ENCODE measurements at places on chromosomes 7 and 10.

- no peak for DNase-seq
These were observed 621.3 kb downstream of the KCNMA1 start for GRCh38 chr10:77016278-77016815.

DNA sequence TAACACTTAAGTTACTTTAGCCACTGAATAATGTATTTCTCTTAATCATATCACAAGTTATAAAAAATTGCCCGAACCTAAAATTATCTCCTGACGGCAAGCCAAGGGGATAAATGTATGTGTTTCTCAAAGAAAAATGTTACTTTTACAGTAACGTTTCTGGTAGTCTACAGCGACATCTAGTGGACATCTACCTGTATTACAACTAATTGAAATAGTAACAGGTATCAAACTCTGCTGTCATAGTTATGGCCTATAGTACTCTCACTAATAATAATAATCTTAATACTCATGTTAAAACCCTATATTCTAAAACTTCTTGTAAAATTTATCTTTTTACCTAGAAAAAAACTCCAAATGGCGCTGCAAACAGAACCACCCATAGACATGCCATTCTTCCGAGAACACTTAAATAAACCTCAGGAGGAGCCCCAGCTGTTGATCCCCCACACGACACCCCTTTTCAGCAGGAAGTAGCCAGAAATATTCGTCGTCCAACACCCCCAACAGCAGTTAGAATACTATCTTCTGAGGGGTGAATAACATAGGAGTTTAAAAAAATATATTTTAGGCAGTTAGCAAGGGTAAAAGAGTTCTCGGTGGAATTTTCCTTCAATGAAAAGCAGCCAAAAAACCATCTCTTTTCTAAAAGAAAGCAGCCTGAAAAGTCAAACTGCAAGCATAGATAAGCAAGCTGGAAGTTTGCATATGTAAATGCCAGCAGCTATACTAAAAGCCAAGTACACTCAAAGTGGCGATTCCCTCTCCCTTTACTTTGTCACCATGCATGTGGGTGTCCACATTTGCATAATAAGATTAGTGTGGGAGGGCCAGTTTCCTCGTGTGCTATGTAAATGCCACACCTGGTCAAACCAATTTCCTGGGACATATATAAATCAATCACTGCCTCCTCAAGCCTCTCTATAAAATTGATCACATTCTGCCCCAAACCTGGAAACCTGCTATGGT lies 40.5 kb upstream of the ZNF107 start:
- DNase-seq: no peak

- no peak for DNase-seq
These were observed 240.6 kb downstream of the DGKI start for GRCh38 chr7:137606061-137606674.

DNA sequence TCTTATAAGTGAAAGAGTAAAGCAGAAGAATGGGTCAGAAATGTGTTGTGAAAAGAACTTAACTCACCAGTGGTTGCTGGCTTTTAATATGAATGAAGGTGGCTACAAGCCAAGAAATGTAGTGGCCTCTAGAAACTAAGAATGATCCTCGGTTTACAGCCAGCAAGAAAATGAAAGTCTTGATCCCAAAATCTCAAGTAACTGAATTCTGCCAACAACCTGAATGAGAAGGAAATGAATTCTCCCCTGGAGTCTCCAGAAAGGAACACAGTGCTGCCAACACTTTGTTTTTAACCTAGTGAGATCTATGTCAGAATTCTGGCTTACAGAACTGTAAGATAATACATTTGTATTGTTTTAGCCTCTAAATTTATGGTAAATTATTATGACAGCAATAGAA lies 193.0 kb downstream of the FZD1 start:
- DNase-seq: no peak

DNA sequence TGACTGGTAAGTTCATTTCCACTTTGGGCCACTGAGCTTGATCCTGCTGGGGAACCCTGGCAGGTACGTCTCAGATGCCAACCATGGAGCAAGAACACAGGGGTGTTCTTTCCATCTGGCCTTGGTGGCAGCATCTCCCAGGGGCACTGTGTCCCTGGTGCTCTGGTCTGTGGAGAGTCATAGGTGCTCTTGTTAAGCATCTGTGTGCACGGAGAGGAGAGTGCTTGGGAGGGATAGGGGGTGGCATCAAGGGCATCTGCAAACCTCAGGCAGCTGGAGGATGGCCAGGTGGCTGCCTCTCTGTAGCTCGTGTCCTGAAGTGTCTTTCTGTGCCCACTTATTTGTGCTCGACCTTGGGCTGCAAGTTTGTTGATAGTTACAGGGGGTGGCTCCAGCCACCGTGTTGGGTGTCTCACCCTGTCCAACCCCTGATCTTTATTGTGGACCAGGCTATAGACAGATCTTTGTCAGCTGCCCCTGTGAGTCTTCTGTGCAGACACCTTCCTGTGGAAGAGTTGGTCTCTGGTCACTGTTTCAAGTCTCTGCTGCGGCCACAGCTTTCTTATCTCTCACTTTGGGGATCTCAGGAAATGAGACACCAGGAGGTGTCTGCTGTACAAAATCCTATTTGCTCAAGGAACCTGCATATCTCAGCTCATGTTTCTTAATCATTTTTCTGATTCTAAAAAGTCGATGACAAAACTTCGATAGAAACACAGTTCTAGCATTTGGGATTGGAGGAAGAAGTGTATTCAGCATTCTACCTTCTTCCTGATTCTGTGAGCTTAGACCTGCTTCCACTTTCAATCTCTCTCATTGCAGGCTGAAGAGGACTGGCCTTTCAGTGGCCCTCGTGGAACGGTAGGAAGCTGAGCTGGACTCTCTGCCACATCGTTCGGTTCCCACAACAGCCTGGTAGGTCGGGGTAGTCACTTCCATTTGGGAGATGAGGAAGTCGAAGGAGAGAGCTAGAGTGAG lies 17.2 kb upstream of the GIMAP8 start:
- DNase-seq: no peak

DNA sequence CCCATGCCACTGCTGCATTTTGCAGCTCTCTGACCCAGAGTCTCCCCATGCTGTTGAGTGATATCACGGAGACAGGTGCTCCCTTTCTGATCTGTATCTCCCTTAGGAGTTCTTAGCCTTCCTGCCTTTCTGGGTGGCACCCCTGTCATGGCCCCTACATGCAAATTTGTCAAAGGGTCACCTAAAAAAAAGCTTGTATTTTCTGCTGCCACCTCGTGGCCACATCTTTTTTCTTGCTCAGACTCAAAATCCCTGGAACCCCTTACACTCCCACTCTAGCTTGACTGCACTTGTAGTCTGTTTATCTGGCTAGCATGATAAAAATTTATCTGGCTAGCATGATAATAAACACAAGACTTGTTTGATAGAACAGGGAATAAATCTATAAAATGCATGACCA lies 809.1 kb downstream of the SORCS1 start:
- DNase-seq: no peak

DNA sequence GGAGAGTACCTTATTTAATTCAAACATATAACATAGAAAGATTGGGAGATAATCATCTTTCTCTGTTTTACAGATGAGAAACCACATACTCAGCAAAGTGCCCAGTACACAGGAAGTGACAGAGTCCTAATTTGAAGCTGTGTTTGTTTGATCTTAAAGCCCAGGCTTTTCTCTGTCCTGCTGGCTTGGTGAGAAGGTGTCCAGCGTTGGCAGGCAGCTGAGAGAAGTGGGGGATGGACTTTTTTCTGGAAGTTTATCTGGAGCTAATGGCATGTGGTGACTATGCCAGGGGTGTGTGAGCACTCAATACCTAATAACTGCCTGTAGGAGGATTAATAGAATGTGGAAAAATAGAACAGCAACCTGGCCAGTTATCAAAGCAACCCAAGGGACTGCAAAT lies 60.8 kb downstream of the NPSR1 start:
- no peak for DNase-seq

DNA sequence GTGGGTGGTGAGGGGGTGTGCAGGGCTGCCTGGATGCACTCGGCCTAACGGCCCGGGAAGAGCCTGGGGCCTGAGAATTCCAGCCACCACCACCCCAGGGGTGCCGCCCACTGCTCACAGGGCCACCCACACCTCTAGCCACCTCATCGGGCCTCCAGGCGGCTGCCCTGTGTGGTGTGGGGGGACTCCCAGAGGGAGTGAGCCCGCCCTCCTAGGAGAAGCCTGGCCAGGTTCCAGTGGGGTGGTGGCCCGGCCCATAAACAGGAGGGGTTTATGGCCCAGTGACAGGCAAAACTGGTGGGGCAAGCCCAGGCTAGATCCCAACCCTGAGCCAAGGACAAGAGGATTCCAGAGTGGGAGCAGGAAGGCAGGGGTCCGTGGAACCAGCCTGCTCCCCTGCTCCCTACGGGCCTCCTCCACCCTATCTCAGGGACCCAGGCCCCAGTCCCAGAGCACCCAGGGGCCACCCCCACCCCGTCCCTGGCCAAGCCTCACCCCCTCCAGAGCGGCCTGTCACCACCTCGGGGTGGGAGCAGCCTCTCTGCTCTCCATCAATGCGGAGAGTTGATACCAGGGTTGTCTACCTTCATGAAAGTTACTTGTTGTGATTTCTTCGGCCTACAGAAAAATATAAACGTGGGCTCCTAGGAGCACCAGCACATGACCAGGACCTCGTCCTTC lies 20.2 kb upstream of the PDGFA start:
- DNase-seq: no peak

DNA sequence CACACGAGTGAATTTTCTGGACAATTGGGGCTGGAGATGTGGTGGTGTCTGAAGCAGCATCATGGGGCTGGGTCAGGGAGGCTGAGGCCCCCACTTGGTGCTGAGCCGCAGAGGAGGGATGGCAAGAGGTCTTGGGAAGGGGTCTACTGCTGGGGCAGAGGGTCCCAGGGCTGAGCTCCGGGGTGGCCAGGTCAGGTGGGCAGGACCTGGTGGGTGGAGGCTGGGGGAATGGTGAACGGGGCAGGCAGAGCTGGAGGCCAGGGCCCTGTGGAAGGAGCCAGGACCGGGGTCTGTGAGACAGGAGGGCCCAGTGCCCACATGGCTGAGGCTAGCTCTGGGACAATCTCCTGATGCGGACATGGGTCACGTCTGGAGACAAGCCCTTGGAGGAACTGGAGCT lies 20.4 kb upstream of the LFNG start:
- no peak for DNase-seq

DNA sequence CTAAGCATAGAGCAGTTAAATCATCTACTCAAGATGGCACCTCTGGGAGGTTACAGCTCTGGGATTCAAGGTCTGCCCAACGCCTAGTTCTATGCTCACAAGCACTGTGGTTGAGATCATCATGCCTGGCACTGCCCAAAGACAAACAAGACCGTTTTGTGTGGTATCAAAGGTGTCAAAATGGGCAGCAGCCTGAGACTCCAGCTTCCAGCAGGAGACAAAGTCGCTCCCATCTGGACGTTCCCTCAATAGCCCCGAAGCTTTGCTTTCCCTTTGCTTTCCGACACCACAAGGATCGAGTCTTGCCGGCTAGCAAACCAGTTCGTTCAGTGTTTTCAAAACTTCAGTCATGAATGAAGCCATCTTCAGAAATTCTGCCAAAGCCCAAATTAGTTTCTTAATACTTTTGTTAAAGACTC lies 5.1 kb downstream of the HABP2 start:
- DNase-seq: no peak

GRCh38 chr10:86981716-86982115 lies 13.4 kb downstream of the ADIRF start:
- no peak for DNase-seq

DNA sequence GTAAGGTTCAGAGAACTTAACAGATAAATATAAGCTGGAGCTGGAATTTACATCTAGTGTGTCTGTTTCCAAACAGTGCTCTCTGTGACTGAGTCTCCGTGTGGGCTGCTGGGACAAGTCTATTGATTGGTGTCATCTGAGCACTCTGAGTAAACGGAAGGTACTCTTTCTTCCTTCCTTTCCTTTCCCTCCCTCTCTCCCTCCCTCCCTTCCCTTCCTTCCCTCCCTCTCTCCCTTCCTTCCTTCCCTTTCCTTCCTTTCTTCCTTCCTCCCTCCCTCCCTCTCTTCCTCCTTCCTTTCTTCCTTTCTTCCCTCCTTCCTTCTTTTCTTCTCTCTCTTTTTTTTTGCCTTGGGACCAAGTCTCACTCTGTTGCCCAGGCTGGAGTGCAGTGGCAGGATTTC lies 61.8 kb downstream of the ANKRD61 start:
- no peak for DNase-seq

- peak; percentile 79 for DNase-seq
These were observed 19.3 kb upstream of the ADAMTS14 start for GRCh38 chr10:70652761-70653657.

- no peak for DNase-seq
These were observed 50.6 kb downstream of the VPS41 start for GRCh38 chr7:38858259-38858884.

DNA sequence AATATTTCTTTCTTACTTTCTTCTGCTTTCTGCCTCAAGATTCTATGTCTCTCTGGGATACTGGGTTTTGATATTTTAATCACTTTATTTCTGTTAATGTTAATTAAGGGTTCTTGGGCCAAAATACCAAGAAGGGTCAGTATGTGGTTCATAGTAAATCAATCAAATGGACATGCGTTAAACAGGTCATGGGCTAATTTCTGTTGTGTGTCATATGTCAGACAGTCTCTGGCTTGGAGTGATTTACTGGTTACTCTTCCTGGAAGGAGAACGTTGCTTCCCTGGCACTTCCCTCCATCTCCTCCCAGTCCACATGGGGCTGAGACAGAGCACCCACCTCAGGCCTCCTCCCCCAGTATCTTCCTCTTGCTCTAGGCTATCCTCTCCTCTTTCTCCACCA lies 489.1 kb downstream of the SUGCT start:
- DNase-seq: no peak

DNA sequence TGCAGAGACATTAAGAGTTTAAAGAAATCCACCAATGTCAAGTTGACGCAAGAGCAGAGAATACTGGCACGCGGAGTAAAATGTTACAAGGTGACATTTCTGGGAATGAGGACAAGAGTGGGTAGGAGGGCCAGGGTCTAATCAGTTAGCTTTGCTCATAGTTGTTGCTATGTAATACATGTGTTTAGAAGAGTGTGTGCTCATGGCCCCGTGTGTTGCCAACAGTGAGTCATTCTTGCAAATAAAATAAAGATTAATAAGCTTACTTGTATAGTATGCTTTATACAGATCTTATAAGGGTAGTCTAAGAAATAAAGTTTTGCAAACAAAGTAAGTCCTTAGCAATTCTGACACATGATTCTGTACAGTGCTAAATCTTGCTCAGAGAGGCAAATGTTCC lies 64.5 kb downstream of the DNMBP start:
- no peak for DNase-seq

DNA sequence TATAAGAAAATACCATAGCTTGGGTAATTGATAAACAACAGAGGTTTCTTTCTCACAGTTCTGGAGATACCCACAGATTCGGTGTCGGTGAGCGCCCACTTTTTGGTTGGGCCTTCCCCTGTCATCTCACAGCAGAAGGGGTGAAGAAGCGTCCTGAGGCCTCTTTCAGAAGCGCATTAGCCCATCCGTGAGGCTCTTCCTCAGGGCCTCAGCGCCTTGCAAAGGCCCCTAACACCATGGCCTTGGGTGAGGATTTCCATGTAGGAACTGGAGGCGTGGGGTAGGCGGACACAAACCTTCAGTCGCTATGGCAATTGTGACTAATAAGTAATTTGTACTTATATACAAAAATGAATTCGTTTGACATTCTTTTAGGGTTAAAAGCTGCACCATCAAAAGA lies 316.0 kb downstream of the PTPRN2 start:
- peak; percentile 13 for DNase-seq

GRCh38 chr7:116899308-116899707 lies 36.9 kb downstream of the CAPZA2 start:
- no peak for DNase-seq

- DNase-seq: peak; percentile 43
These were observed 69.9 kb upstream of the MRLN start for GRCh38 chr10:59823111-59823510.
